ENCODE measurements at places on chromosomes 12 and 14. TPM values are rescaled to one million over a fixed set of nuclear protein-coding genes. Genes with fewer than 3 reads are reported as not detected.
A peak's percentile ranks its signal among the peaks of the same experiment; 100 is the strongest.

DNA sequence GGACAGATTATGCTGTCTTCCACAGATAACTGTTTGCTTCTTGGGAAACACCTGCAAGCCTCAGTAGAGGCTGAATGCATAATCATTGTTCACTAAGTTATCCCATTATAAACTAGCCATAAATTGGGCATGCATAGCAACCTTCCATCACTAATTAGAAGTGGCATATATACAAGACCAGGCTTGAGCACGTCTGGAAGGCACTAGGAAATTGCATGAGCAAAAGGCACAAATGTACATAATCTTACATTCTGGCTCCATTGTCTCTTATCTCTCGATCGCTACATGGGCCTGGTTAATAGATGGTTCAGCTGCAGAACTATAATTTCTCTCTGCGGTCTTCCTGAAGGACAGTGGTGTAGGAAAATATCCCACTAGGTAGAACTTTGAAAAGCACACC, 679.2 kb downstream of the RPL10L start:
- no peaks in the 10 kb centered on the region for H3K36me3 ChIP-seq
- no peak overlapping the region for H3K27ac ChIP-seq
- H3K4me3 ChIP-seq: no peak overlapping the region
- H3K27me3 ChIP-seq: no peaks in the 10 kb centered on the region
- H3K4me1 ChIP-seq: no peaks in the 10 kb centered on the region

GRCh38 chr12:41441180-41441579, 253.1 kb downstream of the PDZRN4 start:
- H3K4me1 ChIP-seq: no peaks in the 10 kb centered on the region
- no peaks in the 10 kb centered on the region for H3K36me3 ChIP-seq
- no peak overlapping the region for H3K27ac ChIP-seq
- no peak overlapping the region for H3K4me3 ChIP-seq

DNA sequence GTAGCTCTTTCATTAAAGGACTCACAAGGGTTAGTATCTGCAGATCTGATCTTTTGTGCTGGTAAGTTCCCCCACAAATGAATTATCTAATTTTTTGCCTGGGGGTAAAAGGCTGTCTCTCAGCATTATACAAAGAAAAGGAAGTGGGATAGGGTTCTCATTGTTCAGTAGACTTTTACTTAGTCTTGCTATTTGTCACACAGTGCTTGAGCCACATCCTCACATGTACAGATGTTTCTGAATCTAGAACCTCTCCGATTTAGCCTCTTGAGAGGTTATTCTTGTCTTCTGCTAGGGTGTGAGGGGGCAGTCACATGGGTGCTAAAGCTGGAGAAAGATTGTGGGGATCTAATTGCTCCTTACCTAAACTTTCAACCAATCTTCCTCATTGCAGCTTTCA, 93.0 kb downstream of the SLC41A2 start:
- H3K36me3 ChIP-seq: no peaks in the 10 kb centered on the region
- H3K4me3 ChIP-seq: no peak overlapping the region
- no peak overlapping the region for H3K27ac ChIP-seq
- no peak for DNase-seq
- no peaks in the 10 kb centered on the region for H3K4me1 ChIP-seq
- H3K27me3 ChIP-seq: no peaks in the 10 kb centered on the region

DNA sequence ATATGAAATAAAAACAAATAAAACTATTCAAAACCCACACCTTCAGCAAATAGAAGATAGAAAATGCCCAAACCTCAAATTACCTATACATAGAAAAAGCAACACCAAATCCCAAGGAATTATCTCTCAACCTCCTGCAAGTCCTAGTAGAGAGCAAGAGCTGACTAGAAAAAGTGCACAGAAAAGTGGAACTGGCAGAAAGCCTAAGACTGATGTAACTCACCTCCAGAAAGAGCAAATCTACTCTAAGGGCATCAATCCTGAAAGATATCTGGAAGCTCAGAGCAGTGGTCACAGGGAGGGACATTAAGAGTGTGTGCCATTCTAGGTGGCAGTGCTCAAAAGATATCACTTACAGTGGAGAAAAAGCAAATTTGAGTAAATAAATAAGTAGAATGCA, 62.1 kb upstream of the PLEKHG7 start:
- no peaks in the 10 kb centered on the region for H3K4me1 ChIP-seq
- no peak overlapping the region for H3K27ac ChIP-seq
- no peak overlapping the region for H3K4me3 ChIP-seq
- H3K36me3 ChIP-seq: no peaks in the 10 kb centered on the region
- no peaks in the 10 kb centered on the region for H3K27me3 ChIP-seq
- DNase-seq: no peak

Gene OTX2
- not detected for polyA plus RNA-seq

DNA sequence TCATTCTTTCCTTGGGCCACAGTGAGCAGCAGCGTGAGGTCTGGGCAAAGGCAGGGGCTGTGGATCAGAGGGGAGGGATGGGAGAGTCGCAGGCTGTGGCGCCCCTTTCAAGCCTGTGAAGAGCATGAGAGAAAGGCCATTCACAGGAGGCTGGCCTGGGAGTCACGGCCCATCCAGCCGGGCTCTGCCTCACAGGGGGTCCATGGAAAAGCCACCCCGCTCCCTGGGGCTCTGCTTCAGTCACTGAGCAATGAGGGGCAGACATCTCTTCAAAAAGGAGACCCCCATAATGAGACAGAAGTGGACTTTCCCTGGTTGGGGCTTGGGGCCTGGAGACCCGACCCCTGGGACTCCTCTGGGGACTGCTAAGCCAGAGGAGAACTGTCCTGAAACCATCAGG, 117.0 kb upstream of the GSC start:
- no peak for DNase-seq
- H3K4me3 ChIP-seq: no peak overlapping the region
- peaks cover 50% of the 10 kb centered on the region for H3K27me3 ChIP-seq
- H3K27ac ChIP-seq: no peak overlapping the region

GRCh38 chr14:62247266-62247665, 485.0 kb downstream of the SNAPC1 start:
- no peak for DNase-seq
- H3K27me3 ChIP-seq: no peaks in the 10 kb centered on the region
- H3K27ac ChIP-seq: no peak overlapping the region
- H3K4me3 ChIP-seq: no peak overlapping the region
- peaks cover 10% of the 10 kb centered on the region for H3K4me1 ChIP-seq

DNA sequence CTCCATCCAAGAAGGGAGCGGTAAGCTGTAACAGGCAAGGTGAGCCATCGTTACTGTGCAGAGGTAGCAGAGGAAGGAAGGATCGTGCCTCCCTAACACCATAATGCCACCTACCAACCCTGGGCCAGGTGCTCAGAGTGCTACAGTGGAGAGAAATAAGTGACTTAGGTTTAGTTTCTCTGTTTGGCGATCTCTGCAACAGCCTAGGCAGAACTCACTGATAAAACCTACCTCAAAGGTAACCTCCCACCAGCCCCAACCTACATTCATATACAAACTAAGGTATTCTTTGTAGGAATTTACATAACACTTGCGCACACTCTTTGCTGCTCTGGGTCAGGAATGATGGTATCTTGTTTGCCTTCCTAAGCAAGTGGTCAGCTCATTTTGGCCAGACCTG, 93.4 kb upstream of the TMEM132D start:
- no peak overlapping the region for H3K27ac ChIP-seq
- no peak for DNase-seq
- H3K4me1 ChIP-seq: no peaks in the 10 kb centered on the region

DNA sequence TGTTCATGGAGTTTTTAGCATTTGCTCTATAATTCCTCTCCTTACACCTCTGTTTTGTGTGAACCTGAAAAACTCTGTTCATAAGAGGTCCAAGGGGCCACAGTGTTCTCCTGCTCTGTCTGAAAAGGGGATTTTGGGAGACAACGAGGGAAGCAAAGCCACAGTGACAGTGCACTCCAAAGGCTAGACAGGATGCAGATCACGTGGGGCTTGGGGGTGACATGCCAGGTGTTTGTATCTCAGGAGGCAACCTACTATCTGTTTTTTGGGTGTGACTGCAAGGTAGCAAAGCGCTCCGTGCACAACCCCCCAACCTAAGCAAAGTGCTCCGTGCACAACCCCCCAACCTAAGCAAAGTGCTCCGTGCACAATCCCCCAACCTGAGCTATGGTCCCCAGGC, 5.1 kb upstream of the CHD4 start:
- DNase-seq: no peak
- no peaks in the 10 kb centered on the region for H3K27me3 ChIP-seq
- no peaks in the 10 kb centered on the region for H3K36me3 ChIP-seq
- 0 out of 2 replicates have a peak overlapping the region, but pooled peaks have one; percentile 34 for H3K4me3 ChIP-seq
- no peak overlapping the region for H3K27ac ChIP-seq
- peaks cover 49% of the 10 kb centered on the region for H3K4me1 ChIP-seq

- H3K27me3 ChIP-seq: no peaks in the 10 kb centered on the region
- H3K36me3 ChIP-seq: no peaks in the 10 kb centered on the region
Observed at GRCh38 chr14:61537563-61538463, 157.5 kb upstream of the HIF1A start.

Gene DPF3
- polyA plus RNA-seq: 0.09 TPM

GRCh38 chr14:86575141-86575540, 1045.2 kb downstream of the FLRT2 start:
- DNase-seq: no peak
- H3K36me3 ChIP-seq: no peaks in the 10 kb centered on the region
- no peaks in the 10 kb centered on the region for H3K4me1 ChIP-seq
- H3K27me3 ChIP-seq: no peaks in the 10 kb centered on the region

Gene RNASE7
- 0.04 TPM for polyA plus RNA-seq

- no peaks in the 10 kb centered on the region for H3K4me1 ChIP-seq
- H3K27ac ChIP-seq: no peak overlapping the region
- H3K27me3 ChIP-seq: no peaks in the 10 kb centered on the region
- DNase-seq: no peak
Observed at GRCh38 chr12:113022563-113023297, 33.8 kb upstream of the DTX1 start.

DNA sequence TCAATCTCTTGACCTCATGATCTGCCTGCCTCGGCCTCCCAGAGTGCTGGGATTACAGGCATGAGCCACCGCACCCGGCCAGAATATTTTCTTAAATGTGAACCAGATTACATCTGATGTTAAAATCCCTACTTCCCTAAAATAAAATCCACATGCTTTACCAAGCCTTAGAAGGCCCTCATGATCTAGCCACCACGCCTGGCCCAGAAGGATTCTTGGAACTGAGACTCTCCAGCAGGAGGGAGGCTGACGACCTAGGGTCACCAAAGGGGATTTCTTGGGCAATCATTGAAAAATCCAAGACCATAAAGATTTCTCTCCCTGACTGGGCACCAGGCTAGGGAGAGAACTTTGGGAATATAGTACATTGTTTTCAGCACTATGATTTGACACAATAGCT, 25.2 kb upstream of the RASSF3 start:
- no peak overlapping the region for H3K4me3 ChIP-seq
- no peaks in the 10 kb centered on the region for H3K27me3 ChIP-seq
- no peak for DNase-seq
- H3K27ac ChIP-seq: no peak overlapping the region

DNA sequence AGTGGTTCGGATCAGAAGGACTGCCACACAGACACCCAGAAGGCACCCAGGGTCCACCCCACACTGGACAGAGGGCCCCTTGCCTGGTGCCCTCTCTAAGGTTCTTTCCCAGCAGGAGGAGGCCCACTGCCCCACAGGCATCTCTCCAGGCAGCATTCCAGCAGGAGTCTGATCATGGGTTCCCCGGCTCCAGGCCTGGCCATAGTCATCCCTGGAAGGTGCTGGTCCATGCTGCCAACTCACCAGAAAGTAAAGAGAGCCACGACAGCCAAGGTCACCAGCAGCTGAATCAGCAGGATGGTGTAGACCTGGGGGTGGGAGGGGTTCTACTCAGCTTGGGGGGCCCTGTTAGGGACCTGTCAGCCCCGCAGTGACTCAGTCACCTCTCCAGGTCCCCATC, 6.4 kb downstream of the FAIM2 start:
- no peaks in the 10 kb centered on the region for H3K36me3 ChIP-seq
- no peak overlapping the region for H3K4me3 ChIP-seq
- H3K27ac ChIP-seq: no peak overlapping the region
- no peak for DNase-seq
- no peaks in the 10 kb centered on the region for H3K4me1 ChIP-seq

GRCh38 chr14:82046512-82047226, 513.0 kb upstream of the SEL1L start:
- H3K4me1 ChIP-seq: no peaks in the 10 kb centered on the region
- no peak for DNase-seq
- H3K4me3 ChIP-seq: no peak overlapping the region
- no peak overlapping the region for H3K27ac ChIP-seq

DNA sequence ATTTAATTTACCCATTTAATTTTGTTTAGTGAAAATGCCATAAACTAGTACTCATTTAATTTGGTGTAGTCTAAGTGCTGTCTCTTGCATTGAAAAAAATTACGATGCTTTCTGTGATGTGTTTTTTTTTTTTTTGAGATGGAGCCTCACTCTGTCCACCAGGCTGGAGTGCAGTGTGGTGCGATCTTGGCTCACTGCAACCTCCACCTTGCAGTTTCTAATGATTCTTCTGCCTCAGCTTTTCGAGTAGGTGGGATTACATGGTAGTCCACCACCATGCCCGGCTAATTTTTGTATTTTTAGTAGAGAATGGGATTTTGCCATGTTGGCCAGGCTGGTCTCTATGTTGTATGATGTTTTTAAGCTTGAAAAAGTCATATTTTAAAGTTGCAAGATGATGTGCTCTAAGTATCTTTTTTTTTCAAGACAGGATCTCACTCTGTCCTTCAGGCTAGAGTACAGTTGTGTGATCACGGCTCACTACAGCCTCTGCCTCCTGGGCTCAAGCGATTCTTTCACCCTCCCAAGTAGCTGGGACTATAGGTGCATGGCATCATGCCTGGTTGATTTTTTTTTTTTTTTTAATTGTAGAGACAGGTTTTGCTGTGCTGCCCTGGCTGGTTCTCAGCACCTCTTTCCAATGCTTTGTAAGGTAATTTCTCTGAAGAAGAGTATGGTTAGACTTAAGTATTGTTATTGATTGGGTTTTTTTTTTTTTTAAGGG, 8.6 kb downstream of the LRRC10 start:
- DNase-seq: no peak
- H3K4me1 ChIP-seq: no peaks in the 10 kb centered on the region
- no peak overlapping the region for H3K27ac ChIP-seq
- H3K27me3 ChIP-seq: no peaks in the 10 kb centered on the region

Gene C14orf132
- 0.13 TPM for polyA plus RNA-seq

DNA sequence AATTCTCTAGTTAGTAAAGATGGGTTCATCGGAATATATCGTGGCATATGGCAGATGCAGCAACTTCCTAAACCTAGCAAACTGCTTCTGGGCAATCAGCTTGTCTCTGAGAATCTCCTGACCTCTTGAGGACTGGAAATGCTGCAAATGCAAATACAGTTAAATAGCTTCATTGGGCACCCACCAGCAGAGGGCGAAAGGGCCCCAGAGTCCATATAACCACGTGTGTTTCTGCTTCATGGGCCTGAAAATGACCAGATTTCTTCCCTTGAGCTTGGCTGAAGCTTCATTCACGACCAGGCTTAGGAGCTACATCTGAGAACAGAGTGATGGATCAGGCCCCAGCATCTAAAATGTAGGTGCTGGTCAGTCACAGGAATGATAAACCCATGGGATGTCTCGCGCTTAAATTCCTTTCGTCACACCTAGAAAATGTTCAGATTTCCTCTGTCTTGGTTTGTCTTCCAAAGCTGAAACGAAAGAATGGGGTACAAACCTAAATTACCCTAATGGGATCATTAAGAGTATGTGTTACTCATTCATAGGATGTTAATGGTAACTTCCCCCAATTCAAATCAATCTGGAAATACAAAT, 1482.5 kb upstream of the TMEM132C start:
- H3K27me3 ChIP-seq: no peaks in the 10 kb centered on the region
- DNase-seq: peak; percentile 2
- no peaks in the 10 kb centered on the region for H3K4me1 ChIP-seq
- H3K4me3 ChIP-seq: no peak overlapping the region
- H3K36me3 ChIP-seq: no peaks in the 10 kb centered on the region

Gene KLRC1
- polyA plus RNA-seq: not detected

- no peaks in the 10 kb centered on the region for H3K36me3 ChIP-seq
- H3K27ac ChIP-seq: no peak overlapping the region
- H3K4me3 ChIP-seq: no peak overlapping the region
- H3K4me1 ChIP-seq: peaks cover 15% of the 10 kb centered on the region
Observed at GRCh38 chr14:20797164-20797563, 5.5 kb downstream of the RNASE1 start.
